ENCODE measurements at places on chromosomes 16 and 17.

GRCh38 chr17:55278173-55278961 lies 13.6 kb downstream of the HLF start:
- DNase-seq: no peak

DNA sequence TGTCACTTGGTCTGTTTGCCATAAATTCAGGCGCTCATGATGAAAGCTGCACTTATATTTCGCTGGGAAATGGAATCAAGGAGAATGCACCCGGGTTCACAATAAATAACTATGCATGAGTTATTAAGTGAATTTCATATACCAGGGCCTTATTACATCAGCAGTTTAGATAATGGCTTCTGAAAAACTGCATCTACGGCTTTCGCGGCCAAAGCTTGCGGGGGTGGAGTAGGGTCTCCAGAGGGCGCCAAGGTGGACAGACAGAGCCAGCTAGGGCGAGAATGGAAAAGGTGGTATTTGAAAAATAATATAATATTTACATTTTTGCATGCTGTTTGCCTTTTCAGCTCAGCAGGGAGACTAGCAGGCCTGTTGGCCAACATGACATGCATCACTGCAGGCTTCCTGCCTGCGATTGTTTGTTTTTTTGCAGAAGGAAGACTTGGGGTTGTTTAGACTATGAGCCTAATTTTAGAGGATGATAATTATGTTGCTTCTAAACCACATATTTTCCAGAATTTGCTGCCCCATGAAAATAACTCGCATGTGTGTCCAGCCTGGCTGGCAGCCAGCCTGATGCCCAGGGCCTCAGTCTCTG lies 173.8 kb upstream of the IRX3 start:
- DNase-seq: no peak

DNA sequence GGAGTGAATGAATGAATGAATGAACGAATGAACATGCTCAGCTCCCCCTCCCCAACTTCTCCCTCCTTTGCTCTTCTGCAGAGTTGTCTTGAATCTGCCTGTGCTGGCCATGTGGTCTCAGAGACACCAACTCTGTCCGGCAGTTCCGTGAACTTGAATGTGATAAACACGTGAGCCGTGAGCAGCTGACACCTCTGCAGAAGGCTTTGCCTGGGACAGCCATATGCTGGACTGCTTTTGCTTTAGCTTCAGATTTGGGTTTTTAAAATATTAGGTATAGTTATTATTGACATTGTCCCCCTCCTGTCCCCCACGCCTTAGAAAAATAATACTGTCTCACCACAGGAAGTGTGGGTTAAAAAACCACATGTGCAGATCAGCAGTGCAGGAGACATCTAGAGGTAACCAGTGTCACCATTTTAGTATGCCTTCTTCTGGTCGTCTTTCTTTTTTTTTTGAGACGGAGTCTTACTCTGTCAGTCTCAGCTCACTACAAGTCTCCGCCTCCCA lies 83.8 kb downstream of the ABCC1 start:
- no peak for DNase-seq

DNA sequence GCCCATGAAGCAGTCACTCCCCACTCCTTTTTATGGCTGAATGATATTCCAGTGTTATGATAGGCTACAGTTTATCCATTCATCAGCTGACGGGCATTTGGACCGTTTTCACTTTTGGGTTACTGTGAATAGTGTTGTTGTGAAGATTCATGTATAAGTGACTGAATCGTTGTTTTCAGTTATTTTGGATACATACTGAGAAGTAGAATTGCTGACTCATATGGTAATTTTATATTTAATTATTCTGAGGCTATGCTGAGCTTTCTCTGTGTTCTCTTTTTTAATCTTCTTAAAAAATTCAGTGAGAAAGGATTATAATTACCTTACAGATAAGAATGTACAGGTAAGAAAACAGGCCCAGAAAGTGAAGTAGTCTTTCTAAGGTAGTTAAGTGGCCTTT lies 117.9 kb upstream of the MPHOSPH6 start:
- DNase-seq: no peak

- DNase-seq: no peak
Observed at GRCh38 chr16:29825145-29826044, 5.1 kb downstream of the MVP start.

- DNase-seq: no peak
Observed at GRCh38 chr16:64184156-64184555, 937.7 kb downstream of the CDH11 start.

DNA sequence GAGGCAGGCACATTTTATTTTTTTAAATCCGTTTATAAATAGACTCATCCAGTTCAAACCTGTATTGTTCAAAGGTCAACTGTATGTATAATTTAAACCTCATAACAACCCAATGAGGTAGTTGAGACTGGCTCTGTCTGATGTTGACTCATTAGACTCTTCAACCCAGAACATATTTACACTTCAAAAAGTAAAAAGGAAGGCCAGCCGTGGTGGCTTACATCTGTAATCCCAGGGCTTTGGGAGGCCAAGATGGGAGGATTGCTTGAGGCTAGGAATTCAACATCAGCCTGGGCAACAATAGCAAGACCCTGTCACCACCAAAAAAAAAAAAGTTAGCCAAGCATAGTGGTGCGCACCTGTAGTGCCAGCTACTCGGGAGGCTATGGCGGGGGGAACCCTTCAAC lies 32.5 kb upstream of the DHRS7B start:
- DNase-seq: no peak

DNA sequence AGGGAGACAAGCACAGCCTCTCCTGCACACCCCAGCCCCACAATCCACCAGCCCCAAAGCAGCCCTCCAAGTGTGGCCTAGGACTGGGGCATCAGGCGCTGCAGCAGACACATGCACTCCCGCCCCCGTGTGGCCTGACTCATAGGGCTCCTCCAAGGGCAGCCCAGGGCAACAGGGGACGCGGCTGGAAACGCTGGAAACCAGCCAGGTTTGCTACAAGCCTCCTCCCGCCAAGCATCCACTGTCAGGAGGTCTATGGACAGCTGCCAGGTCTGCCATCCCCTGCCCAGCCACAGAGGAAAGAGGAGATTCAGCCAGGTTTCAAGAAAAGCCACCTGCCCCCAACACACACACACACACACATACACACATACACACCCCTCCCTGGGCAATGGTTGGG lies 25.8 kb downstream of the SRCIN1 start:
- no peak for DNase-seq

Data from hematopoietic multipotent progenitor cell treated with erythropoietin and hydrocortisone succinate and interleukin-3 and kit ligand, for 17 days (in vitro differentiated cells).